ENCODE measurements at places on chromosomes 3 and 15.

DNA sequence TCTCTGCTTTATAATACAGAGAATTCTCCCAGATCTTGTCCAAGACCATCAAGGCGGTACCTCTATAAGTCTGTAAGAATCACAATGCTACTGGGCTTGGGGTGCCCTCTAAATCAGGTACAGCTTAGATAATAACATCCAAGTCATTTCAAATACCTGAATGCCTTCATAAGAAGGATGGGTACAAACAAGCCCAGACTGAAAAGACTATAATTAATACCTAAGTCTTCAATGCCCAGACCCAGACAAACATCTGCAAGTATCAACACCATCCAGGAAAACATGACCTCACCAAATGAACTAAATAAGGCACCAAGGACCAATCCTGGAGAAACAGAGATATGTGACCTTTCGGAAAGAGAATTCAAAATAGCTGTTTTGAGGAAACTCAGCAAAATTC lies 65.9 kb downstream of the ZMAT3 start:
- DNase-seq: no peak

GRCh38 chr3:137743608-137744007 lies 20.5 kb upstream of the SOX14 start:
- no peak for DNase-seq

DNA sequence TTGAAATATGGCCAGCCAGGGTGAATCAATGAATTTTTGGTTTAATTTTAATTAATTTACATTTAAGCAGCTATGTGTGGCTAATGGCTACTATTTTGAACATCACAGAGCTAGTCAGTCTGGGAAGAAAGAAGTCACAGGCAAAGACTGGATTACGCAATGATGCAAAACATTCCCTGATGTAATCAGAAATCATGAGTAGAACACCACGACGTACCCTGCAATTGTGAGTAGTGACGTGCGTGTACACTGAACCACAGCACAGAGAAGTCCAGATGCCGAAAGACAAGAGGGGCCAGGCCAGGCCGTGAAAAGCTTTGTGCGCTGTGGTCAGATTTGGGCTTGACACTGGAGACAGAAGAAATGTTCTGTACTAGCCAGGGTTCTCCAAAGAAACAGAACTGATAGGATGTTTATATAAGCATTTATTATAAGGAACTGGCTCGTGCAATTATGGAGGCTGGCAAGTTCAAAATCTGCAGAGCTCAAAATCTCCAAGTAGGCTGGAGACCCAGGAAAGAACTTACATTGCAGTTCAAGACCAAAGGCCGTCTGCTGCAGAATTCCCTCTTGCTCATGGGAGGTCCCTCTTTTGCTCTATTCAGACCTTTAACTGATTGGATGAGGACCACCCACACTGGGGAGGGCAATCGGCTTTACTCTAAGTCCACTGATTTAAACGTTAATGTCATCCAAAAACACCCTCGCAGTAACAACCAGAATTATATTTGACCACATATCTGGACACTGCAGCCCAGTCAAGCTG lies 44.6 kb downstream of the SH3BP5 start:
- DNase-seq: no peak

DNA sequence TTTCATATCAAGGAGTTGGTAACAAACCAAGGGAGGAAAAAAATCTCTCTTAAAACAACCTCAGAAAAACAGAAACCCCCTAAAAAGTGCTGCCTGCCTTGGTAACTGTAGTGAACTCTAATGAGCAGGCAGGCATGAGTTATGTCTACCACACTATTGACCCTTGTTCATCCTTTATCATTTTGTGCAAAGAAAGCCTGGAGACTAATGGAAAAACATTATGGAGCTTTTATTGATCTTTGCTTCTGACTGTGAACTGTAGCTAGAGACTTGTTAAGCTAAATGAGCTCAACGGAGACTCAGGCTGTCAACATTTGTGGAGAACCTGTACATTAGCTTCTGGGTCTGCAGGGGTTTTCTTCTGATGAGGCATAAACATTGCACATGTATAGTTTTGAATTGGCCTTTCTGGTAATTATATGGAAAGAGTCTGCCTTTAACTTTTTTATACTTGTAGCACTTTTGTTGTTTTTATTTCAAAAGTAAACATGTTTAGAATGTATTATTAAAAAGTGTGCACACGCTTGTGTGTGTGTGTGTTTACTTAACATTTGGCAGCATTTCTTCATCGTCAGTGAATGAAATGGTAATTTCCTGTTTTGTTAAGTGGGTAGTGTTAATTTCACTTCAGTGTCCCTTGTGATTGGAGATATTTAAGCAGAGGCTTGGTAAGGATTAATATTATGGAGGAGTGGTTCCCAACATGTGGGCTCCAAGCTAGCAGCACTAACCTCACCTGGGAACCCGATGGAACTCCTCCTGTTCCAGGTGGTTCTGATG lies 15.9 kb upstream of the SPTSSB start:
- DNase-seq: no peak

- peak; percentile 13 for DNase-seq
These were observed 267.7 kb downstream of the ZBTB20 start for GRCh38 chr3:114879059-114880031.

DNA sequence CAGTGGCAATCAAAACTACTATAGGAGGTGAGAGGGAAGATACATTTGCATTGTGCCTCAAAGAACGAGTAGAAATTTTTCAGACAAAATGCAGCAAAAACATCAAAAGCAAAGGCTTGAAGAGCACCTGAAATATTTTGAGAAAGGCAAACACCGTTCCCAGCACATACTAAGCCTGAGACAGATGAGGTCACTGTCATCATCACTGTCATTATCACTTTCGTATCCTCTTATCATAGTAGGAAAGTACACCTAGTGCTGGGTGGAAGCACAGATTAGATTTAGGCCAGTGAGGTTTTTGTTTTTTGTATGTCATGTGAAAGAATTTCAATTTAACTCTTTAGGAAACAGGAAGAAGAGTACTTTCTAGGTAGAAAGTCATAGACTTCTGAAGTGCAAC lies 222.0 kb downstream of the GABRB3 start:
- no peak for DNase-seq

DNA sequence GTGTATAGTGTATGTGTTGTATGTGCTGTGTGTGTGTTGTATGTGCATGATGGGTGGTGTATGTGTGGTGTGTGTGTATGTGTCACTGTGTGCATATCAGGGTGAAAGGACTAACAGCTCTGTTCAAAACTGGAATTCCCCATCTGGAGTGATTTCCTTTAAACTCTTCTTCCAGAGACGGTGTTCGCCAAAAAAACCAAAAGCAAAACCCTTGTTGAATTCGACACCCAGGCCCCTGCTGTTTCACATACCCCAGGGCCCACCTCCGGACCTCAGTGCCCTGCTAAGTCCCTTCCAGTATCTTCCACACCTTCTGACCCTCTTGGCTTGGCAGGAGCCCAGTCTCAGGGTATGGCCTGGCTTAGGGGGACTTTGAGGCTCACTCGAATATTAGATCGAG lies 44.9 kb upstream of the SEC13 start:
- DNase-seq: no peak

DNA sequence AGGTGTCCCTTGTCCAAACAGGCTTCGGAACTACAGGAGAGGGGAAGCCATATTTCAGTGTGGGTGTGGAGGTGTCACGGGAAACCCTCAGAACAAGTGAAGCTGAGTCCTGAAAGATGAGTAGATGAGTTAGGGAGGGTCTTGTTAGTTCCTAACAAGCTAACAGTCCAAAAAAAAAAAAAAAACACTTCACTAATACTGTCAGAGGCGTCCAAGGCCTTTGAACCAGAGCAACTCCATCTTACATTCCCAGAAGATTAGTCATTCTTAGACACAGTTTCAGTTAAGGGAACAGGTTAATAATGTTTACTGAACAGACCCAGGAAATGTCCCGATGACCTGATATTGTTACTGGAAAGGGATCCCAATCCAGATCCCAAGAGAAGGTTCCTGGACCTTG lies 7.0 kb upstream of the ATP8B4 start:
- no peak for DNase-seq

- no peak for DNase-seq
These were observed 441.9 kb upstream of the THRB start for GRCh38 chr3:24936574-24936973.

- peak; percentile 8 for DNase-seq
These were observed 414.5 kb downstream of the GRM7 start for GRCh38 chr3:7275396-7275795.

DNA sequence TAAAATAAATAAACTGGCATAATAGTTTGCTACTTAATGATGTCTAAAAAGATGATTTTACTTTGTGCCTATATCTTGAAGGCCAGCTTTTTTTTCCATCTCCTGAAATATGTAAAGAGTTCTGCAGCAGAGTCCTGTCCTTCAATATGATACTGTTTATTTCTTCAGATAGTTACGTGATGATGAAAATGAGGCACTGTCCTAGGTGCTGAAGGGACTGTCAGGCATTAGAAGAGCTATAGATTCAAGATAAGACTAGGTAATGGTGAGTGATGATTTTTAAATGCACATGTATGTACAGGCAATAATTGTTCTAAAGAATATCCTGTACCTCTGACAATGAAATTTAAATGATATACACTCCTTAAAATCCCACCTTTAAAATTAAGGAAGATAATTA lies 326.9 kb upstream of the DNAJC19 start:
- no peak for DNase-seq

DNA sequence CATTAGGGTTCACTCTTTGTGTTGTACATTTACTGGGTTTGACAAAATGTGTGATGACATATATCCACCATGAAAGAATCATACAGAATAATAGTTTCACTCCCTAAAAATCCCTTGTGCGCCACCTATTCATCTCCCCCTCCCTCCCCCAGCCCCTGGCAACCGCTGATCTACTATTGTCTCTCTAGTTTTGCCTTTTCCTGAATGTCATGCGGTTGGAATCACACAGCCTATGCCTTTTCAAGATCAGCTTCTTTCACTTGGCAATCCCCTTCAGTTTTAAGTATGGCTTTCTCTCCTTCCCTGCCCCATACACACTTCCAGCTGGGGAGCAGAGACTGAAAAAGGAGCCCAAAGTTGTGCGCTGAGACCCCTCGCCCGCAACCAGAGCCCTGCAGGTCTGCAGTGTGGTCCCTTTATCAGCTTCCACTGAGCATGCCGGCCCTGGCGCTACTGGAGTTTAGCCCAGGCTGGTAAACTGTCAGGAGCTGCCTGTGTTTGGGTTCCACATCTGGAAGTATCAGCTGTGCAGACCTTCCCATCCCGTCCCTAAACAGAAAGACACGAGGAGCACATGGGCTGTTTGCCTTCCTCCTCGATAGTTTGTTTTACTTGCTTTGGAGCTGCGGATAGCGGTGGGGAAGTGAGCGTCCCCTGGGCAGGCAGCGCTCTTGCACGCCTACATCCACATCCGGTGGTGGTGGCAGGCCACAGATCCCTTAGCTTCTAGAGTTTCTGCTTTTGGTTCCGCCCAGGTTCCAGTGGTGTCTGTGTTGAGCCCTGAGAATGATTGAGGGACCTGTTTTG lies 12.3 kb downstream of the BOC start:
- peak; percentile 65 for DNase-seq

DNA sequence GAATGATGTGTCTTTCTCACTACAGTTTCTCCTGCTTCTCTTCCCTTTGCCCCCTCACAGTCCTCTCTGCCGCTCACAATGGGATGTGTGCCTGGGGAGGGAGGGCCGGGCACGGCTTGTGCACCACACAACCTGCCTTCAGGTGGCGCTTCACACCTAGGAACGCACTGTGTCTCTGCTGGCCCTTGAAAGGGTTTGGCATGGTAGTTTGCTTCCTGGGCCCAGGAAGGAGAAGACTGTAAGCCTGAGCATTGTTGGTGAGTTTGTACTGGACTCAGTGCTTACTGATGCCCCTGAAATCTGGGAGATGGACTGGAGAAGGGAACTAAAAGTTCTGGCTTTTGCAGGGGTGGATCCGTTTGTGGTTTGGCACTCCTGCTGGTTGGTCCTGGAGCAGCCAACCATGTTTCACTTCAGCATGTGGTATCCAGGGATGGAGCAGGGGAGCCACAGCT lies 9.2 kb downstream of the ALPK3 start:
- DNase-seq: peak; percentile 58

- no peak for DNase-seq
These were observed 211.6 kb downstream of the GBE1 start for GRCh38 chr3:81549831-81550230.

DNA sequence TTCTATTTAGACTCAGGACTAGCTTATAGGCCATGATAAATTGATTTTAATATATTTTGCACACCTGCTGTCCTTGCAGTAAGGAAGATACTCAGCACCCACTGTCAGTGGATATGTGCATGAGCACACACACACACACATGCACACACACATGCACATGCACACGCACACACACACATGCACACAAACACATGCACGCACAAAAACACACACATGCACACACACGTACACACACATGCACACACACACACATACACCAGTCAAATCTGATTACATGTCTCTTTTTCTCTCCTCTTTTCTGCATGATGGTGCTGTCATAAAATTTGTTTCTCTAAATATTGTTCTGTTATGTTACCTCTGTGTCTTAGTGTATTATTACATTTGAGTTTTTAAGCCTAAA lies 87.3 kb upstream of the OSTN start:
- no peak for DNase-seq

- no peak for DNase-seq
These were observed 595.1 kb upstream of the TGFBR2 start for GRCh38 chr3:30011237-30011803.

GRCh38 chr3:67648229-67648628 lies 6.2 kb downstream of the SUCLG2 start:
- DNase-seq: no peak

DNA sequence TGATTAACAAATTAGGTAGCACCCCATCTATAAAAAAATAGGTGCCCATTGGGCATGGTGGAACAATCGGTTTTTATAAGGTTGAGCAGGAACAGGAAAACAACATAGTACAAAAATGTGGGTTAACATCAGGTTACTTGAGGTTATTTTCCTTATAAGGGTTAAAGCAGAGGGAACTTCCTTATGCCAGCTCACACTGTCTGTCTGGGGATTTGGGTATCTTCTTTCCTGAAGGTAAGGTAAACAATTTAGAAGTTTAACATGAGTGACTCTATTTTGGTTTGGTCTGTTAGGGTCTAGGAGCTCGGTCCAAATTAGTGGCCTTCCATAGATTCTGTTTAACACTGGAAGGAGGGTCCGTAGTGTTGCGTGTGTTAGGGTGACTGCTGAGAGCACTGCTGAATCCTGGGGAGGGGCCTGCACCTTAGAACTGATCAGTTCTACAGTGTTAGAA lies 14.7 kb downstream of the CHD2 start:
- no peak for DNase-seq

DNA sequence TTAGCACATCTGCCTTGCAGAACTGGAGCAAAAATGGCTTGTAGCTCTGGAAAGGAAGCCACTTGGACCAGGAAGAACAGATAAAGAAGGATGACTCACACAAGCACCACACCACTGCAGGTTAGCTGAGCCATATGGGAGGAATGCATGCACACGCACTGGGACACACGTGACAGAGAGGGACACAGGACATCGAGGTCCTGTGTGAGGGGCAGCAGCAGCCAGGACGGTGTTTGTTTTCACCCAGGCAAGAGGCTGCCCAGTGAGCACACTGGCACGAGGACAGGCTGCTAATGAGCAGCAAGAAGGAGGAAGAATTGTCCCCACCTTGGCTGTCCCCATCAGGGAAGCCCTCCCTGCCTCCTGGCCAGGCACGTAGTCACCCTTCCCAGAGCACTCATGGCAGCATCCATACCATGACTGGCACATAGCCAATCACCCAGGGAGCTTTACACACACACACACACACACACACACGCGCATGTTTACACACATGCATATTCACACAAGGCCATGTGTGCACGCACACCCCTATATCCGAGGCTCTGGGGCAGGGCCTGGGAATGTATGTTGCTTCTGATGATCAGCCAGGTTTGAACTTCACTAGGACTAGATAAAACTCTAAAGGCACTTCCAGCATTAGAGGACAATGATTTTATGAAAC lies 24.0 kb upstream of the SPTBN5 start:
- DNase-seq: no peak

Measured in GM20000 (cell line).